Activated B cell treated with CpG ODN at 0.5 μM for 24 hours (primary cell): ENCODE measurements at places on chromosomes 6 and 20. TPM values are rescaled to one million over a fixed set of nuclear protein-coding genes. Genes with fewer than 3 reads are reported as not detected.

DNA sequence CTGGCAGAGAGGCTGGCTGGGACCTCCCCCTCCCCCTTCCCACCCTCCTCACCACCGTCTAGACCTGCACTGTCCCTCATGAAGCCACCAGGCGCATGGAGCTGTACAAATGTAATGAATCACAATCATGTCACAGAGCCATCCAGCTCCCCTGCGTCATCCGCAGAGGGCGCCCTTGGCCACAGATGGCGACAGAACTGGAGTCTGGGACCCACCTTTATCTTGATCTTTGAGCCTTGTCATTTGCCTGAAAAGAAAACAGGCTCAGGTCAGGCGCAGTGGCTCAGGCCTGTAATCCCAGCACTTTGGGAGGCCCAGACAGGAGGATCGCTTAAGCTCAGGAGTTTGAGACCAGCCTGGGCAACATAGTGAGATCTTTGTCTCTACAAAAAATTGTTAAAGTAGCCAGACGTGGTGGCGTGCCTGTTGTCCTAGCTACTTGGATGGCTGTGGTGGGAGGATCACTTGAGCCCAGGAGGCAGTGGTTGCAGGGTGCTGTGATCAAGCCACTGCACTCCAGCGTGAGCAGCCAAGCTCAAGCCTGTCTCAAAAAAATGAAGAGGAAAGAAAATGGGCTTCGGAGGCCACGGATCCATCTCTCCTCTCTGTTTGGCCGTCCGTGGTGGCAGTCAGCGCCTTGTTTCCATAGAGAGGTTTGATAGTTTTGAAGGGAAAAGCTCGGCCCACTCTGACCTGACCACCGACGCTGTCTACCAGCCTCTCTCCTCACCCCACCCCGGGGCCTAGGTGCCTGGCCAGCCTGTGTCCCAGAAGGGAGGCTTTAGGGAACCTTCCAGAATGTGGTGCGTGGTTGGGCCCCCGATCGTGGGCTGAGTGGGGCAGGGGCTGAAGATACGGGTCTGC lies 6.2 kb downstream of the COL9A3 start:
- H3K36me3 ChIP-seq = no peaks in the 10 kb centered on the region
- H3K27ac ChIP-seq = no peak overlapping the region
- H3K4me3 ChIP-seq = no peak overlapping the region
- H3K27me3 ChIP-seq = peaks cover 8% of the 10 kb centered on the region
- no peak for DNase-seq

Gene CTCFL
- not detected in 2 replicates for total RNA-seq

Gene PLCB1
- 0.29 and 0.86 TPM in 2 replicates for total RNA-seq

DNA sequence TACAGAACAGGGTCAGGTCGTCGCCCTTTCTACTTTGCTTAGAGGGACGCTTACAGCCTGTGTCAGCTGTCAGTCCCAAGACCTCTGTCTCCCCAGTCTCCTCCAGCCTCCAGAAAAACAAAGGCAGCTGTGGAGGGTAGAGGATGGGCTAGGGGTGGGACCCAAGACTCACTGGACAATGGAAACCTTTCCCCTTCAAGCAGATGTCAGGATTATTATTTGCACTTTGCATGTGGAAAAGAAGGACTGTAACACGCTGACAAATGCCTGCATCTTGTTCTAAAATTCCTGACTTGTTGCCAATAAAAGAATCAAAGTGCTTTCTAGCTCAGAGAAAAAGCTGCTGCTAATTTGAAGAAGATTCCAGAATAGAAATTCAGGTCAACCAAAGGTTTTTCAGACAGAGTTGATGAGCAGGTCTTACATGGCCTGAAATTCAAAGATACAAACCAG lies 58.7 kb downstream of the SNX5 start:
- no peak overlapping the region for H3K27ac ChIP-seq
- no peaks in the 10 kb centered on the region for H3K36me3 ChIP-seq
- no peaks in the 10 kb centered on the region for H3K4me1 ChIP-seq
- no peak overlapping the region for H3K4me3 ChIP-seq

Gene ZBP1
- total RNA-seq = 16.5 and 17.8 TPM in 2 replicates

DNA sequence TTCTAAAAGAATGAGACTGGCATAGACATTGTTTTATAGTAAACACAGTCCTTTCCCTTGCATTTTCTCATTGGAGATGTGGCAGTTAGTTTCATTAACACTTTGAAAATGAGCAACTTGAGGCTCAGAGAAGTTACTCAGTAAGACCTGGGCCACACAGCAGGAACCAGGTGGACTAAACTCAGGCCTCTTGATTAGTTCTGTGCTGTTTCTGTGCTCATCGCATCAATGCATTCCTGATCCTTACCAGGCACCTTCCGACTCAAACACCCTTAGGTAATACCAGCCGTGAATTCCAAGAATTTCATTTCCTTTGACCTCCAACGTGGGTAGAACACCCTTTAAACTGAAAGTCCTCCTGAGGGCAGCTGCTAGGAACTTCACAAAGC lies 362.8 kb downstream of the ESR1 start:
- no peaks in the 10 kb centered on the region for H3K27me3 ChIP-seq
- peak overlapping the region; percentile 25 for H3K4me3 ChIP-seq
- H3K27ac ChIP-seq = peak overlapping the region; percentile 93
- H3K4me1 ChIP-seq = peaks cover 38% of the 10 kb centered on the region

Gene TSHZ2
- 1.5 and 1.7 TPM in 2 replicates for total RNA-seq

- no peak overlapping the region for H3K27ac ChIP-seq
- H3K27me3 ChIP-seq = peaks cover 2% of the 10 kb centered on the region
- peaks cover 3% of the 10 kb centered on the region for H3K36me3 ChIP-seq
- no peak for DNase-seq
- H3K4me3 ChIP-seq = no peak overlapping the region
- peaks cover 5% of the 10 kb centered on the region for H3K4me1 ChIP-seq
Observed at GRCh38 chr20:43781215-43781614, 54.4 kb upstream of the GTSF1L start.

Gene DACT2
- not detected in 2 replicates for total RNA-seq

- no peak overlapping the region for H3K27ac ChIP-seq
- H3K4me1 ChIP-seq = no peaks in the 10 kb centered on the region
- H3K36me3 ChIP-seq = no peaks in the 10 kb centered on the region
- no peaks in the 10 kb centered on the region for H3K27me3 ChIP-seq
- H3K4me3 ChIP-seq = no peak overlapping the region
- DNase-seq = no peak
Observed at GRCh38 chr6:114210467-114210866, 132.4 kb downstream of the HS3ST5 start.

DNA sequence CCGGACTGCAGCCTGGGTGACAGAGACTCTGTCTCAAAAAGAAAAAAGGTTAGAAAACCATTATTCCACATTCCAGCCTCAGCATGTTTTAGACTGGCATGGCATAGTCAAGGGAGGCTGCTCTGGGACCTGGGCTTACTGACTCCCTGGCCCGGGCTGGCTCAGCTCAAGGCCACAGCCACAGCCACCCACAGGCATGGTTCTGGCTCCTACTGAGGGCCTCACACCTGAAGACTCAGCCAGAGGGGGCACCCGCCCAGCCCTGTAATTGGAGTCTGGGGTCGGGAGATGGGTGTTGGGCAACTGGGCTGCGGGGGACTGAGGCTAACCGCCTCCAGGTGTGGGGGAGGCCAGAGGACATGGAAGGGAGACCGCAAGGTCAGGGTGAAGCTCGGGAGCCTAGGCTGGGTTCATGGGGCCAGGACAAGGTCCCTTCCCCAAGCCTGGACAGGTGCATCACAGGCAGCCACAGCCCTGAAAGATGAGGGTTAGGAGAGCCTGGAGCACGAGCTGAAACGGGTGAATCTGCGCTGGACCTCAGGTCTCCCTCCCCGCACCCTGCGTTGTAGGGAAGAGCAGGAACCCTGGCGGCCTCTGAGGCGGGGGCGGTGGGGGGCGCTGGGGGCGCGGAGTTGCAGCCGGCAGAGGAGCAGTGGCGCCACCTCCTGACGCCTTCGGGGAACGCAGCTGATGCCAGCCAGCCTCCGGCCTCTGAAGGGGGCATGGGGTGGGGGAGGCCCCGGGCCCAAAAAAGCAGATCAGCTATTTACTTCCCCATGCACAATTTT lies 67.7 kb upstream of the SRSF6 start:
- H3K4me3 ChIP-seq = no peak overlapping the region
- peaks cover 17% of the 10 kb centered on the region for H3K27me3 ChIP-seq
- no peak for DNase-seq
- no peaks in the 10 kb centered on the region for H3K36me3 ChIP-seq
- no peak overlapping the region for H3K27ac ChIP-seq

- H3K4me3 ChIP-seq = no peak overlapping the region
- no peaks in the 10 kb centered on the region for H3K36me3 ChIP-seq
- no peak overlapping the region for H3K27ac ChIP-seq
- DNase-seq = no peak
- H3K27me3 ChIP-seq = no peaks in the 10 kb centered on the region
Observed at GRCh38 chr20:47379433-47380150, 23.1 kb upstream of the ZMYND8 start.

Gene SLC17A2
- not detected in 2 replicates for total RNA-seq

Gene TMEM151B
- total RNA-seq = 0.10 TPM in 1 of 2 replicates, not detected in the other

DNA sequence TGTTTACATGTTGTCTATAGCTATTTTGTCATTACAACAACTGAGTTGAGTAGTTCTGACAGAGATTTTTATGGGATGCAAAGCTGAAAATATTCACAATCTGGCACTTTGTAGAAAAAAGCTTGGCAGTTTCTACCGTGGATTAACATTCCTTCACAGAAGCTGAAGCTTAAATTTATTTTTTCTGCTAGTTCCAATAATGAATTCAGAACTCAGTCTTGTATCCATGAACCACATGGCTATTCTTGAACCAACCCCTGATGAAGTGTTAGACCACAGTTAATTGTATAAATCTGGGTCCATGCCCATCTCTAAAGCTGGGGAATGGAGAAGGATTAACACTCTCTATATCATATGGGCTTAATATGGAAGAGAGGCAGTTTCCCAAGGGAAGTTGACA lies 743.8 kb upstream of the FLRT3 start:
- H3K27me3 ChIP-seq = no peaks in the 10 kb centered on the region
- no peaks in the 10 kb centered on the region for H3K4me1 ChIP-seq
- H3K4me3 ChIP-seq = no peak overlapping the region
- H3K27ac ChIP-seq = no peak overlapping the region
- no peaks in the 10 kb centered on the region for H3K36me3 ChIP-seq
- no peak for DNase-seq

- no peaks in the 10 kb centered on the region for H3K4me1 ChIP-seq
- no peak overlapping the region for H3K4me3 ChIP-seq
- peaks cover 9% of the 10 kb centered on the region for H3K27me3 ChIP-seq
Observed at GRCh38 chr6:87444362-87444761, 28.4 kb upstream of the SLC35A1 start.

- H3K36me3 ChIP-seq = no peaks in the 10 kb centered on the region
- H3K4me1 ChIP-seq = peaks cover 45% of the 10 kb centered on the region
- no peak for DNase-seq
- no peak overlapping the region for H3K4me3 ChIP-seq
- H3K27ac ChIP-seq = no peak overlapping the region
Observed at GRCh38 chr6:52389264-52389625, 27.3 kb downstream of the PAQR8 start.

DNA sequence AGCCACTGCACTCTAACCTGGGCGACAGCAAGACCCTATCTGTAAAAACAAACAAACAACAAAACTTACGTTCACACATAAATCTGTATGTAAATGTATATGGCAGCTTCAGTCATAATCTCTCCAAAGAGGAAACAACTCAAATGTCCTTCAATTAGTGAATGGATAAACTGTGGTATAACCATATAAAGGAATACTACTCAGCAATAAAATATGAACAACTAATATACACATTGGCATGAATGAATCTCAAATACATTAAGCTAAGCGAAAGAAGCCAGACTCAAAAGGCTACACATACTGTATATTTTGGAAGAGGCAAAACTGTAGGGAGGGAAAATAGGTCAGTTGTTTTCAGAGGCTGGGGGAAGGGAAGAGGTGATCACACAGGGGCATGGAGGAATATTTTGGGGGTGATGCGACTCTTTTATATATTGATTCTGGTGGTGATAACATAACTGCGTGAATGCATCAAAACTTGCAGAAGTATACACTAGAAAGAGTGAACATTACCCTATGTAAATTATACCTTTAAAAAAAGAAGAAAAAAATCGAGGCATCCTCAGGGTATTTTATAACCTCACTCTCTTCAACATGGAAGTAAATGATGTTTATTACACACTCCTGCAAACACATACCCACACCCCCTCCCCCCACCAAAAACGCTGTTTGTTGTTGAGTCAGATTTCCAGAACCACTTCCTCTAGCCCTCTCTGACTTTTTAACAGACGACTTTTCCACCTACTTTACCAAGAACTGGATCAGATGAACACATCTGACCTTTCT lies 115.2 kb upstream of the RNF24 start:
- H3K4me1 ChIP-seq = no peaks in the 10 kb centered on the region
- H3K4me3 ChIP-seq = no peak overlapping the region
- H3K27me3 ChIP-seq = peaks cover 31% of the 10 kb centered on the region
- no peak overlapping the region for H3K27ac ChIP-seq
